LoVo (cell line): ENCODE measurements at places on chromosomes 11 and 22.

DNA sequence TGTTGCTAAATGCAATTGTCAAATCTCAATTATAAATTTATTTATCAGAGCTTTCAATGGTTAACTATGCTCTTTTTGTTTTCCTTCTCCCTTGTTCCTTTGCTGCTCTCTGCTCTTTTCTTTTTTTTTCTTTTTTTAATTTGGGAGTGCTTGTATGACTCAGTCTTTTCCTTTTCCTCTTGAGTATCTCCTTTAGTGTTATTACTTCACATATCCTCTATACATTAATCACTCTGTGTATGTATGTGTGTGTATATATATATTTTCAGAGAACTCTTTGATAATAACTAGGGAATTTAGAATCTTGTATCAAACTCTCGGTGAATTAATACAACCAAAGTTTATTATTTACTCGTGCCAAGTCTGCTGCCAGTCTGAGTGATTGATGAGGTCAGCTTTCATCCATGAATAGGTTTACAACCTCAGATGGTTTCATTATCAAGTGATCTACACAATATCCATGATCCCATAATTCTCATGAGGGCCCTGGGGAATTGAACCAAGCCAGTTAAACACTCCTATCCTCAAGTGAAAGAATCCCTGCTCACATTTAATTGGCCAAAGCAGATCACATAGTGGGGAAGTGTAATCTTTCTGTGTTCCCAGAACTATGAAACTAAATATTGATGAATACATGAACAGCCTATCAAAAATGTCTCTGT lies 743.4 kb upstream of the CNTN5 start:
- no peak for DNase-seq

GRCh38 chr11:16984229-16984628 lies 30.0 kb downstream of the PLEKHA7 start:
- no peak for DNase-seq

DNA sequence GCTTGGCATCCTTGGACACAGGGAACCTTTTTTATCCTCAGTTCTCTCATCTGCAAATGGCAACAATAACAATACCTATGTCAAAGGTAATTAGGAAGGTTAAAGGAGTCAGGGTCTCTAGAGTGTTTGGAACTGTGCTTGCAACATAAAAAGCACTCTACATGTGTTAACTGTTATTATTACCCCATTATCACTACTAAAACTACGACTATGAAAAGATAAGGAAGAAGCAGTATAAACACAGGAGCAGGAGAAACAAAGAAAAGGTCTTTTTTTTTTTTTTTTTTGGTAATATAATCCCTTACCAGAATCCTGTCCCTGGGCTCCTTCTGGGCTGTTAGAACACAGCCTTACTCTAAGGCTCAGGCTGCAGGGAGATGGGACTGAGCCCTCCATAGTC lies 348.2 kb downstream of the CADM1 start:
- DNase-seq = no peak

DNA sequence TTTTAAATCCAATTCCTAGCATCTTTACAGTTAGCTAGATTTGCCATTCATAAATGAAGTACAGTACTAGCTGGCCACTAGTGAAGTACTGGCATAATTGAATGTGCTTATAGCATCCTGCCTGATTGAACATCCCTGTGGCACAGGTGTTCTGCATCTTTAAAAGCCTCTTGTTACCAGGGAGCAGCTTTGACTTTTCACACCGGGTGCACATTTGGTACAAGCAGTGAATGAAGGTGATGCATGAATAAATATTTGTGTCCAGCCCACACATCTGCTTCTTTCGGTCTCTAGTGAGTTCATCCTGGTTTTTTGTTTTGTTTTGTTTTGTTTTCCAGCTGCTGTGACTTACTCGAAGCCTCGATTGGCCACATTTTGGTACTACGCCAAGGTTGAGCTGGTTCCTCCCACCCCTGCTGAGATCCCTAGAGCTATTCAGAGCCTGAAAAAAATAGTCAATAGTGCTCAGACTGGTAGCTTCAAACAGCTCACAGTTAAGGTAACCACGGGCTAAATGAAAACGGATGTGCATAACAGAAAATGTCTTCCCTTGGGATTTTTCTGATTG lies 5.3 kb downstream of the ATP5MG start:
- DNase-seq = no peak

DNA sequence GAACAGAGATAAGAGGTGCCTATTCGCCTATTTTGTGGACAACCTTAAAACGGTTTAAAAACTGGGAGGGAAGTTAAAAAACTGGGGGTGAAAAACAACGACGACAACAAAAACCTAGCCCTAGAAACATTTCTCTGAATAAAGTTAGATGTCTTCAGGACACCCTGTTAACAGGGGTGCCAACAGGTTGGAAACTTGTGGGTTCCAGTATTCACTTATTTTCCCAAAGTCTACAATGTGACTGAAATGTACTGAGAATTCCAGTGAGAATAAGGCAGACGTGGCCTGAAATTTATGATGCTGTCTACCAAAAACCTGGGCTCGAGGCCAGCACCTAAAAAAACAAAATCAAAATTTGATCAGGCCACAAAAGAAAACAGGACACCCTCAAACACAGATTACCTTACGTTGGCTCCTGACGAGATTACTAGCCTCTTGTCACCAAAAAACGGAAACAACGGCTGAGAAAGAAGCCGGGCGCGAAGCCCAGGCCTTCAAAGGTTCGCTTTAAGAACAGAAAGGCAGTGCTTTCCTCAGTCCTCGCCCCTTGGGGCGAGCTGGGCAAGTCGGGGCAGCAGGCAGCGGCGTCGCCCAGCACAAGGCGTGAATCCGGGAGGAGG lies 906 bp downstream of the CCDC90B start:
- no peak for DNase-seq

GRCh38 chr11:126868741-126869140 lies 131.8 kb downstream of the KIRREL3 start:
- no peak for DNase-seq
